ENCODE measurements at places on chromosomes 1 and 21. TPM values are rescaled to one million over a fixed set of nuclear protein-coding genes. Genes with fewer than 3 reads are reported as not detected.

The MCOLN3 gene
- total RNA-seq: 4.0 TPM

The PIK3C2B gene
- 1.9 TPM for total RNA-seq

The ANGEL2 gene
- total RNA-seq: 43.7 TPM

The LAMB3 gene
- total RNA-seq: 433 TPM

Data from renal cortical epithelial cell (primary cell).